ENCODE measurements at places on chromosomes 1 and 21. TPM values are rescaled to one million over a fixed set of nuclear protein-coding genes. Genes with fewer than 3 reads are reported as not detected.

Gene CELSR2
- 7.3 TPM for polyA plus RNA-seq

Gene MTF1
- polyA plus RNA-seq = 13.1 TPM

Gene PTPRC
- polyA plus RNA-seq = not detected

Gene PSMG1
- 56.8 TPM for polyA plus RNA-seq

Gene ACTN2
- polyA plus RNA-seq = not detected
